ENCODE measurements at places on chromosomes 7 and 10.

DNA sequence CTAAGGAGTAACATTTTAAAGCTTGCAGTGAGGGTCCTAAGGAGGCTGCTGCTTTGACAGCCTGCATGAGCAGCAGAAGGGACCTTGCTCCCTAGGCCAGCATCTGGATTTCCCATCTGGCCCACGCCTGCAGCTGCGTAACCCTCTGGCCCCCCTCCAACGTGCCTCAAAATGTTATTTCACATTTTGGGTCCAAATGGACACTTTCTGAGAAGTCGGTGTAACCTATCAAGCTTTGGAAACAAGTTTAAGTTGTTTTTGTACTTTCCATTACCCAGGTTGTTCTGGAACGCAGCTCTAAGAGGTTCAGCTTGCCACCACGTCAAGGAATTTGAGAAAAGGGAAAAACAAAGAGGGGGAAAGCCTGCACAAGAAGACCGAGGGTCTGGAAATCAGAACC lies 338.3 kb downstream of the KCNMA1 start:
- DNase-seq: no peak

- no peak for DNase-seq
Observed at GRCh38 chr7:133654547-133654946, 401.7 kb downstream of the EXOC4 start.

GRCh38 chr10:98055841-98056516 lies 25.6 kb upstream of the CRTAC1 start:
- no peak for DNase-seq

GRCh38 chr7:140446467-140446866 lies 32.8 kb downstream of the MKRN1 start:
- DNase-seq: no peak

GRCh38 chr7:151875942-151876898 lies 695 bp downstream of the PRKAG2 start:
- DNase-seq: peak; percentile 42

DNA sequence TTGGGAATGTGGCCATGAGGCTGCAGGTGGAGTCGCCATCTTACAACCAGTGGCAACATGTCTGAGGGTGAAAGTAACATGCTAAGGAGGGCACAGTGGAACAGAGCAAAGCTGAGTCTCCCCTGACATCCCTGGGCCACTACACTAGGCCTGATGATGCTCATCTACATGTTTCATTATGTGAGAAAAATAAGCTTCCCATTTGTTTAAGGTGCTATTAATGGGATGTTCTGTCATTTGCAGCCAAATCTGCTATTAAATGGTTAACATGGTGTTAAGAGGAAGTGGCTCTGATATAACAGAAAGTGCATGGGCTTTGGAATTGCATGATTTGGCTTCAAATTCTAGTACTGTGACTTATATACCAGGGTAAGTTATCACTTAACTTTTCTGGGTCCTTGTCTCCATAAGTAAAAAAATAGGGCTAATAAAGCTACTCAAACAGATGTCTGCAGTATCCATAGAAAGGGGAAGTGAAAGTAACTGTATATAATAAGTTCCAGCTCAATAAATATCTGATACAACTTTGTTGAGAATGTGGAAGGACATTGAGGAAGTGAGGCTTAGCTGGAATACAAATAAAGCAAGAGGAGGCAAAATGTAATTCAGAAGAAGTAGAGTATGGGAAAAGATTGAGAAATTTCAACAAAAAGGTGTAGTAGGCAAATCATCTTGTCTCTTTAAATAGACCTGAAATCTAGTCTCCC lies 158.9 kb downstream of the RTKN2 start:
- DNase-seq: no peak

DNA sequence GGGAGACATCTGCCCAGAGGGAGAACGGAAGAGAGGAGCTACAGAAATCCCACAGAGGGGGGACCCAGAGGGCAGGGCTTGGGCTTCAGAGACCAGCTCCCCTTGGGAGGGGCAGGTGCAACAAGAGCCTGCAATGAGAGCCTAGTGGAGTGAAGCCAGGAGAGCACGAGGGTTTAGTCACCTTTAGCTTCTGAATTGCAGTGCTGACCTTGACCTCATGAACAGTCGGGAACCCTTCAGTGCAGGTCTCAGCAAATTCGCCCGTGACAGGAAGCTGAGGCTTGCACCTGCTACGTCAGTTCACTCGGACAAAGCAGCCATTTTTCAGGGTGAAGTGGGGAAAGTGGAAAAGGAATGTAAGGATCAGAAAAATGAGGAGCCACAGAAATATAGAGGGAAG lies 306.8 kb upstream of the CDC14C start:
- DNase-seq: no peak

- no peak for DNase-seq
Observed at GRCh38 chr7:88041583-88041982, 107.5 kb downstream of the ADAM22 start.

- no peak for DNase-seq
Observed at GRCh38 chr7:33050535-33051318, 11.8 kb downstream of the NT5C3A start.

DNA sequence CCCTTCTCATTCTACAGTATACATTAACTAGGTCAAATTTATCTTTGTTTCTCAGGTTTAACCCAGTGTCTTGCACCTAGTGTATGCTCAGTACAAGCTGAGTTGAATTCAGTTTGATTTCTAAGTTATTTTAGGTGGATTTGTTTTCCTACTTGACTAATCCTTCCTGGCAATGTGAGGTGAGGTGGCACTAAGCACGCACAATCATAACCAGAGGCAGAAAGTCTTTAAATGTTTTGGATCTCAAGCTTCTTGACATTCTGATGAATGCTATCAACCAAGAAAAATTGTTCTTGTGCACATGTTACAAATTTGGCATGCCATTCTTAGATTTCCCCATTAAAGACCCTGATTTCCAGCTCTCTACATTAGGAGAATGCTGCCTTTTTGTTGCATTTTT lies 3.2 kb downstream of the BZW2 start:
- no peak for DNase-seq

GRCh38 chr7:28132959-28133870 lies 47.4 kb downstream of the JAZF1 start:
- no peak for DNase-seq

DNA sequence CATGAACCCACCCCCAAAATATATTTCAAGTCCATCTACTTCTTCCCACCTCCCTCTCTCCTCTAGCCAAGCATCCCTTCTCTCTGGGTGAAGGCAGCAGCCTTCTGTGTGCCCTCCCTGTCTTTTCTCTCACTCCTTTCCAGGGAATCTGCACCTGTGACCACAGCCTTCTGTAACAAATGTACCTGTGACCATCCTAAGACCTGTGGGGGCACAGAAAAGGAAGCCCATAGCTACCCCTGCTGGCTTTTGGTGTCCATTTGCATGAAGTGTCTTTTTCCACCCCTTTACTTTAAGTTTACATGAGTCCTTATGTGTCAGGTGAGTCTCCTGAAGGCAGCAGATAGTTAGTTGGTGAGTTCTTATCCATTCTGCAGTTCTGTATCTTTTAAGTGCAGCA lies 2.0 kb upstream of the TBXAS1 start:
- DNase-seq: no peak

- no peak for DNase-seq
Observed at GRCh38 chr10:73553761-73554160, 37.4 kb downstream of the USP54 start.

DNA sequence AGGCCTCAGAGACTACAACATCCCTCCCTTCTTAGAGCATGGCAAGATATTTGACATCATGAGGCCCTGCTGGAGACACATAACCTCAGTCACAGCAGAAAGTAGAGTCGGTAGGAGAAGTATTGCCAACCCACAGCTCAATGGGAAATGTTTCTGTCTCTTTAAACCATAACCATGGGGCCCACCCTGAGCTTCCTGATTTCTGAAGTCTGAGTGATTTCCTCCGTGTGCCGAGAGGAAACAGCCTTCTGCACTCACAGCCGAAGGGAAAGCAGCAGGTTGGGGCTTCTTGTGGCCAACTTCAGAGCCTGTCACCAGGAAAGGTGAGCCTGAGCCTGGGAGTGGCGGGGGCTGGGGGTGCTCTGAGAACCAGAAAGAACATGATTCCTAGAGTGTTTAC lies at the start of gene GIMAP1:
TSS of gene GIMAP1 (plus strand) at position 246 of the 400 bp plus-strand sequence. CDS start 2,435 bp downstream, outside the sequence.
- no peak for DNase-seq

GRCh38 chr7:158821171-158822031 lies 7.9 kb downstream of the ESYT2 start:
- no peak for DNase-seq

DNA sequence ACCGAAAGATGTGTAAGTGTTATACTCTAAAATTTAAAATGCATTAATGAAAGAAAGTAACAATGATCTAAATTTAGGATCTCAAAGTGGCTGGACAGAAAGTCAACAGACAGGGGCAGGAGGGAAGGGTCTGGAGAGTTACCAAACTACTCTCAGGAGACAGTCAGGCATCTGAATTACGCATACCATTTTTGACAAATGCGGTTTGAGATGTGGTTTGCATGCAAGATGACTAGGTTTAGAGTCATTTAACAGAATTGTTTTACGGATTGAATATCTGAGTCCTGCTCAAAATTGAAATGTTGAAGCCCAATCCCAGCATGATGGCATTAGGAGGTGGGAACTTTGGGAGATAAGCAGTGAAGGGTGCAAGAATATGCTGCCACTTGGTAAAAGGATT lies 314.1 kb downstream of the WDR11 start:
- no peak for DNase-seq

- no peak for DNase-seq
Observed at GRCh38 chr10:43167498-43167889, 29.2 kb downstream of the CSGALNACT2 start.

- no peak for DNase-seq
Observed at GRCh38 chr10:70974351-70974901, 86.1 kb upstream of the PCBD1 start.

Measured in stimulated activated CD4-positive, alpha-beta T cell treated with anti-CD3 and anti-CD28 coated beads, Interleukin-12 subunit alpha, Interleukin-12 subunit beta, amount 100 ng/mL, for 24 hours (primary cell).